CD4-positive, alpha-beta memory T cell (primary cell): ENCODE measurements at places on chromosomes 1 and 21.

GRCh38 chr1:19762175-19762779 lies 37.4 kb downstream of the TMCO4 start:
- DNase-seq: peak; percentile 15
- H3K27me3 ChIP-seq: no peaks in the 10 kb centered on the region
- no peaks in the 10 kb centered on the region for H3K36me3 ChIP-seq
- no peak overlapping the region for H3K27ac ChIP-seq
- no peak overlapping the region for H3K4me3 ChIP-seq

DNA sequence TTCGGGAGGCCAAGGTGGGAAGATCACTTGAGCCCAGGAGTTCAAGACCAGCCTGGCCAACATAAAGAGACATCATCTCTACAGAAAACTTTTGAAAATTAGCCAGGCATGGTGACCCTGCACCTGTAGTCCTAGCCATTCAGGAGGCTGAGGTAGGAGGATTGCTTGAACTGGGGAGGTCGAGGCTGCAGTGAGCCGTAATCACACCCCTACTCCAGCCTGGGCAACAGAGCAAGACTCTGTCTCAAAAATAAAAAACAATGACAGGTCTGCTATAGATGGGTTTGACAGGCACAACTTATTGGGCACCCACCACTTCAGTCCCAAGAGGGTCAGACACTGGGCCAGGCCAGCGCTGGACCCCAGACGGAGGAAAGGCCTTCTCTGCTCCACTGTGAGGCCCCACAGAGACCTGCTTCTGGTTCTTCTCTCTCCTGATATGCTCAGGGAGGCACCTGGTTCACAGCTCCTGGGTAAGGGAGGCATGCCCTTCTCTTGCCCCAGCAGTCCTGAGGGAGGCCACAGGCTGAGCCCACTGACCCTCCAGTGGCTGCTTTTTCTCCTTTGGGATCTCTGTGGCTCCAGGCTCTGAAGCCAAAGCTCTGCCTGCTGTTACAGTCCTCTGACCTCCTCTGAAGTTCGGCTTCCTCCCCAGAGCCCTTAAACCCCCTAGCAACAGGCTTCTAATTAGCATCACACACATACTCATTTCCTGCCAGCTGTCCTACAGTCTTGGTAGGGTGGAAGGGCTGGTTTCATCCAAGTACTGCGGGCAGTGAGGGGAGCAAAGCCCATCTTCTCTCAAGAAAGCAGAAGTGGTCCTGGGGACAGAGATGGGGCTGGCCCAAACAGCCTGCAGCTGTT lies 14.4 kb downstream of the S100A16 start:
- H3K36me3 ChIP-seq: no peaks in the 10 kb centered on the region
- H3K4me3 ChIP-seq: no peak overlapping the region
- no peak overlapping the region for H3K27ac ChIP-seq

- H3K4me3 ChIP-seq: no peak overlapping the region
- peaks cover 44% of the 10 kb centered on the region for H3K27me3 ChIP-seq
- no peak overlapping the region for H3K27ac ChIP-seq
- DNase-seq: no peak
- no peaks in the 10 kb centered on the region for H3K36me3 ChIP-seq
These were observed 18.5 kb upstream of the TBX15 start for GRCh38 chr1:119006406-119007279.

DNA sequence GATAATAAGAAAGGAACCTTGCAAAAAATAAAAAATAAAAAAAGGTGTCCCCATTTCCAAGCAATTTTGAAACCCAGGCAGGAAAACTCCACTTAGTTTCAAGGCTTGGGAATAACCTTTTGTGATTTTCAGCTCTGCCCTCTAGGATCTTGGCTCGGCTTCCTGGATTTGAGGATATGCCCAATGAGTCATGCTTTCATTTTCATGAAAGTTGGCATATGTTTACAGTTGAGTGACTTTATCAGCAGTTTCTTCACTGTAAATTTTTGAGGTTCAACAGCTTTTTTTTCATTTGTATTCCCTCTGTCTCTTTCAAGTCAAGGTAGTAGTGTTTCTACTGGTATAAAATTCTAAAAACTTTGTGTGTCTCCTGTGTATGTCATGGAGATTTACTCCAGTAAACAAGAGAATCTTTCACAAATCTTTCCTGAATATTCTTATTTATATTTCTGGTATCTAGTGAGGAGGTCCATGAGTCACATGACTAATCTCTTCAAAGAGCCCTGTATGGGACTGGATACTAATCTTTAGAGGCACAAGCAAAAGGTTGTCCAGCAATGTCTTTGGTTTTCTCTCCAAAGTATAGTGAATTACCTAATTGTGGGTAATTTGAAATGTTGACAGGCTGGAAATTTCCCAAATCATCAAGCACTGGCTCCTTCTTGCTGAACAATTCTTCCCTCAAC lies 335.3 kb downstream of the BRINP2 start:
- no peaks in the 10 kb centered on the region for H3K27me3 ChIP-seq
- H3K4me3 ChIP-seq: no peak overlapping the region
- no peaks in the 10 kb centered on the region for H3K4me1 ChIP-seq
- DNase-seq: no peak
- H3K36me3 ChIP-seq: no peaks in the 10 kb centered on the region

- no peak for DNase-seq
- no peaks in the 10 kb centered on the region for H3K4me1 ChIP-seq
- H3K27me3 ChIP-seq: no peaks in the 10 kb centered on the region
- no peak overlapping the region for H3K27ac ChIP-seq
These were observed 27.6 kb downstream of the RNASEL start for GRCh38 chr1:182561456-182561855.

GRCh38 chr1:151060657-151061421 lies 642 bp downstream of the MLLT11 start:
- peak overlapping the region; percentile 93 for H3K4me3 ChIP-seq
- H3K27me3 ChIP-seq: no peaks in the 10 kb centered on the region
- H3K4me1 ChIP-seq: peaks cover 29% of the 10 kb centered on the region
- H3K36me3 ChIP-seq: peaks cover 2% of the 10 kb centered on the region

GRCh38 chr1:78036450-78036849 lies 9.3 kb upstream of the GIPC2 start:
- H3K4me3 ChIP-seq: no peak overlapping the region
- DNase-seq: no peak
- H3K27ac ChIP-seq: no peak overlapping the region
- H3K4me1 ChIP-seq: peaks cover 4% of the 10 kb centered on the region
- no peaks in the 10 kb centered on the region for H3K36me3 ChIP-seq
- no peaks in the 10 kb centered on the region for H3K27me3 ChIP-seq

GRCh38 chr1:40004857-40005256 lies 35.7 kb upstream of the CAP1 start:
- H3K27me3 ChIP-seq: no peaks in the 10 kb centered on the region
- no peak overlapping the region for H3K27ac ChIP-seq
- no peak overlapping the region for H3K4me3 ChIP-seq
- DNase-seq: no peak
- no peaks in the 10 kb centered on the region for H3K36me3 ChIP-seq

GRCh38 chr1:240667351-240667750 lies 55.4 kb upstream of the GREM2 start:
- peaks cover 25% of the 10 kb centered on the region for H3K4me1 ChIP-seq
- no peaks in the 10 kb centered on the region for H3K36me3 ChIP-seq
- no peak overlapping the region for H3K4me3 ChIP-seq
- no peak for DNase-seq
- H3K27me3 ChIP-seq: no peaks in the 10 kb centered on the region

- no peak for DNase-seq
- no peak overlapping the region for H3K27ac ChIP-seq
- no peaks in the 10 kb centered on the region for H3K27me3 ChIP-seq
- no peak overlapping the region for H3K4me3 ChIP-seq
- no peaks in the 10 kb centered on the region for H3K4me1 ChIP-seq
These were observed 35.0 kb downstream of the ZYG11A start for GRCh38 chr1:52877554-52877953.

DNA sequence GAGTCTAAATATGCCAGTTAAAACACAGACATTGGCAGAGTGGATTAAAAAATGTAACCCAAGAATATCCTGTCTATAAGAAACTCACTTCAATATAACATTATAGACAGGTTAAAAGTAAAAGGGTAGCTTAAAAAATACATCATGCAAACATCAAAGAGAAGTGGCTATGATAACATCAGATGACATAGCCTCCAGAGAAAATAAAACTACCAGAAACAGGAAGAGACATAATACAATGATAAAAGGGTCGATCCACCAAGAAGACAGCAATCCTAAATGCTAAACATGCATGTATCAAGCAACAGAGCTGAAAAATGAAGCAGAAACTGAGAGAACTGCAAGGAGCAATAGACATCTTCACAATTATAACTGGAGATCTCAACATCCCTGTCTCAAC lies 190.2 kb upstream of the NR5A2 start:
- H3K36me3 ChIP-seq: no peaks in the 10 kb centered on the region
- H3K4me1 ChIP-seq: no peaks in the 10 kb centered on the region
- H3K4me3 ChIP-seq: no peak overlapping the region
- H3K27ac ChIP-seq: no peak overlapping the region
- DNase-seq: no peak
- no peaks in the 10 kb centered on the region for H3K27me3 ChIP-seq

GRCh38 chr21:38319781-38320180 lies 63.0 kb downstream of the KCNJ15 start:
- no peaks in the 10 kb centered on the region for H3K36me3 ChIP-seq
- H3K27ac ChIP-seq: no peak overlapping the region
- no peak overlapping the region for H3K4me3 ChIP-seq
- no peak for DNase-seq
- H3K27me3 ChIP-seq: no peaks in the 10 kb centered on the region

GRCh38 chr1:234154320-234155251 lies 218.7 kb upstream of the COA6 start:
- no peaks in the 10 kb centered on the region for H3K4me1 ChIP-seq
- no peaks in the 10 kb centered on the region for H3K27me3 ChIP-seq
- no peak overlapping the region for H3K27ac ChIP-seq
- no peak overlapping the region for H3K4me3 ChIP-seq

- H3K4me3 ChIP-seq: no peak overlapping the region
- H3K36me3 ChIP-seq: no peaks in the 10 kb centered on the region
- no peak for DNase-seq
- no peaks in the 10 kb centered on the region for H3K4me1 ChIP-seq
- no peaks in the 10 kb centered on the region for H3K27me3 ChIP-seq
These were observed 81.2 kb upstream of the RALGPS2 start for GRCh38 chr1:178643831-178644230.

DNA sequence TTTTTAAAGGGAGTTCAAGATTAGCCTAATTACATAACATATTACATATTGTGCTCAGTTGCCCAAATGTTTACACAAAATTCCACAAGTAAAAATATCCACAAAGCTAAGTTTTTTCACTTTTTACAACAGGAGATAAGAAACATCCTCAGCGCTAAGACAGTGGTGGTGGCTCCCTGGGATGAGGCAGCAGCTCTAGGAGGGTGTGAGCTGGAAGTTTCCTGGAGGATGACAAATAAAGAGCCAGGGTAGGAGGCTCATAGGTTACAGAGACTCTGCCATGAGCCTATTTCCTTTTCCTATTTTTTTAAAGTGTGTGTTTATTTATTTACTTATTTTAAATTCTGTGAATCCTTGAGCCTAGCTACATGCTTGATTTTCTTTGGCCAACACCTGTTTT lies 91.7 kb downstream of the COL24A1 start:
- H3K36me3 ChIP-seq: no peaks in the 10 kb centered on the region
- no peaks in the 10 kb centered on the region for H3K27me3 ChIP-seq
- DNase-seq: no peak
- no peak overlapping the region for H3K4me3 ChIP-seq
- no peak overlapping the region for H3K27ac ChIP-seq

DNA sequence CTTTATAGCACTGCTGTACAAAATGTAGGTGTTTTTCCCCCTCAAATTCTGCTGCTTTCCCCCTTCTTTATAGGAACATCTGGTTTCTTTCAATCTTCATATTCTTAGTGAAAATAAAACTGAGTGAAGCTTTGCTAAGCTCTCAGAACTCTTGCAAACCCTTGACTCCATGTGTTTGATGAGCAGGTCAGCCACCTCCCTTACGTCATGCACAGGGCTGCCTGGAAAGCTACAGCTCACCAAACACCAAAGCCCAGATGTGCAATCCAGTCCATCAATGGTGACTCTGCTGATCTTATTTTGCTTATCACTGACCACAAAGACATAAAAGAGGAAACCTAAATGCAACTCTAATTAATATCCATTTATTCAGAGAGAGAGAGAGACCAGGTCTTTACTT lies 5.5 kb downstream of the CACNA1E start:
- H3K4me1 ChIP-seq: peaks cover 3% of the 10 kb centered on the region
- DNase-seq: no peak

DNA sequence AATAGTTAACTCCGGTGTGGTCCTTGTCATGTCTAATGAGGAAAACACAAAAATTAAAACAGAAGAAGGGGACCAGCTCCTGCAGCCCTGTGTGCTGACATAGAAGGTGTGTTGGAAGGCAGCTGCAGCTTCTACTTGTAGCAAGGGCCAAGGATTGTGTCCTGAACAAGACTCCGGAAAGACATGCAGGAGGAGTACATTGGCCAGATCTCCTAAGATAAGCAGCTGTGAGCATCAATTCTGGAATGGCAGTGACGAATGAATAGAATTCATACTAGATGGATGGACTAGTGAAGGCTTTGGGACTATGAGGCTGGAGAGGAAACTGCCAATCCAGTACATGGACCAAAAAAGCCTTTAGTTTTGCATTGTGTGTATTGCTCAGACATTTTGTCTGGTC lies 19.3 kb downstream of the RPS6KA1 start:
- peaks cover 52% of the 10 kb centered on the region for H3K36me3 ChIP-seq
- H3K27ac ChIP-seq: no peak overlapping the region
- no peaks in the 10 kb centered on the region for H3K27me3 ChIP-seq

DNA sequence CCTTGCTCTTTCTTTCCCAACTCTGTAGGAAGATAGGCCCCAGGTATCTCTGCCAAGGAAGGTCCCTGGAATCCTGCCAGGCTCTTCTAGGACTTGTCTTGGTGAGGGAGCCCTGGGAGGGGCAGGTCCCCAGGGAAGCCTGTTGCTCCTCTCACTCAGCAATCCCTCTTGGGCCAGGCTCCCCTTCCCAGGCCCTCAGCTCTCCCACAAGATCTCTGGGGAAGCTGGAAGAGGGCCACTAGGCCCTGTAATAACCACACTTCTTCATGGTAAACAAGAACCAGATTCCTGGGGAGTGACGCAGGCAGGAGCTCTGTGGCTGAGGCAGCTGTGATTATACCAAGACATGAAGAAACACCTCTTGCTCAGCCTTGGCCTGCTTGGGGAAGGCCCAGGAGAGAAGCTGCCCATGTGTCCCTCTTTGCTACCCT lies 9.9 kb upstream of the MAPKAPK2 start:
- H3K36me3 ChIP-seq: no peaks in the 10 kb centered on the region
- H3K27ac ChIP-seq: no peak overlapping the region
- no peak overlapping the region for H3K4me3 ChIP-seq
- DNase-seq: no peak

- no peaks in the 10 kb centered on the region for H3K36me3 ChIP-seq
- H3K27ac ChIP-seq: no peak overlapping the region
- no peak overlapping the region for H3K4me3 ChIP-seq
- H3K27me3 ChIP-seq: no peaks in the 10 kb centered on the region
These were observed 36.3 kb downstream of the SDC3 start for GRCh38 chr1:30872033-30872947.

GRCh38 chr1:97271916-97272788 lies 550.6 kb downstream of the PTBP2 start:
- H3K27me3 ChIP-seq: no peaks in the 10 kb centered on the region
- H3K27ac ChIP-seq: no peak overlapping the region
- DNase-seq: no peak

- H3K27me3 ChIP-seq: no peaks in the 10 kb centered on the region
- H3K27ac ChIP-seq: no peak overlapping the region
- peaks cover 36% of the 10 kb centered on the region for H3K36me3 ChIP-seq
- DNase-seq: no peak
These were observed 4.4 kb downstream of the ELOVL1 start for GRCh38 chr1:43363283-43363934.

- DNase-seq: no peak
- no peaks in the 10 kb centered on the region for H3K27me3 ChIP-seq
- no peaks in the 10 kb centered on the region for H3K36me3 ChIP-seq
- H3K4me3 ChIP-seq: no peak overlapping the region
- H3K4me1 ChIP-seq: no peaks in the 10 kb centered on the region
These were observed 176.8 kb downstream of the ZP4 start for GRCh38 chr1:237713916-237714315.
